ENCODE measurements at places on chromosomes 1 and 21.

- no peak for DNase-seq
These were observed 299.2 kb downstream of the PBX1 start for GRCh38 chr1:164858096-164858632.

GRCh38 chr1:233470741-233471499 lies 143.0 kb upstream of the KCNK1 start:
- no peak for DNase-seq

GRCh38 chr1:156571261-156571852 lies 1.0 kb downstream of the IQGAP3 start:
- DNase-seq, result no peak

GRCh38 chr1:66058558-66058957 lies 265.9 kb downstream of the PDE4B start:
- DNase-seq, result no peak

GRCh38 chr1:167791281-167792187 lies 69.8 kb downstream of the MPZL1 start:
- no peak for DNase-seq

- no peak for DNase-seq
These were observed 50.3 kb downstream of the MYSM1 start for GRCh38 chr1:58649555-58649954.

All from activated CD4-positive, alpha-beta T cell treated with anti-CD3 and anti-CD28 coated beads for 1 hour (primary cell).